ENCODE measurements at places on chromosomes 2 and 18.

GRCh38 chr2:168375195-168375798 lies 80.8 kb upstream of the CERS6 start:
- DNase-seq = no peak

DNA sequence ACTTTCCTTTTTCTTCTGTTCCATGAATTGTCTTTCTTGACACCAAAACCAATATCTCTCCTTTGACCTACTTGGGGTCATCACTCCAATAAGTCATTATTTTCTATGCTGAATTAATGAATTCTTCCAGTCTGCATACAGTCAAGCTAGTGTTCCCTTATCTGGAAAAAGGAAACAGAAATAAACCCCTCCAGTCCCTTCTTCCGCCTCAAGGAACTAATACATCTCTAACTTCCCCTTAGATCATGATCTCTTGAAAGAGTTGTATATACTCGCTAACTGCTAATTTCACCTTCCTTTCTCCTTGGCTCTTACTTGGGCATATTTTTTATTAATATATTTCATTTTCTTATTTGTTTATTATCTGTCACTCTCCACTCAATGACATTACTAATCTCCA lies 7.3 kb upstream of the ARHGAP15 start:
- no peak for DNase-seq

DNA sequence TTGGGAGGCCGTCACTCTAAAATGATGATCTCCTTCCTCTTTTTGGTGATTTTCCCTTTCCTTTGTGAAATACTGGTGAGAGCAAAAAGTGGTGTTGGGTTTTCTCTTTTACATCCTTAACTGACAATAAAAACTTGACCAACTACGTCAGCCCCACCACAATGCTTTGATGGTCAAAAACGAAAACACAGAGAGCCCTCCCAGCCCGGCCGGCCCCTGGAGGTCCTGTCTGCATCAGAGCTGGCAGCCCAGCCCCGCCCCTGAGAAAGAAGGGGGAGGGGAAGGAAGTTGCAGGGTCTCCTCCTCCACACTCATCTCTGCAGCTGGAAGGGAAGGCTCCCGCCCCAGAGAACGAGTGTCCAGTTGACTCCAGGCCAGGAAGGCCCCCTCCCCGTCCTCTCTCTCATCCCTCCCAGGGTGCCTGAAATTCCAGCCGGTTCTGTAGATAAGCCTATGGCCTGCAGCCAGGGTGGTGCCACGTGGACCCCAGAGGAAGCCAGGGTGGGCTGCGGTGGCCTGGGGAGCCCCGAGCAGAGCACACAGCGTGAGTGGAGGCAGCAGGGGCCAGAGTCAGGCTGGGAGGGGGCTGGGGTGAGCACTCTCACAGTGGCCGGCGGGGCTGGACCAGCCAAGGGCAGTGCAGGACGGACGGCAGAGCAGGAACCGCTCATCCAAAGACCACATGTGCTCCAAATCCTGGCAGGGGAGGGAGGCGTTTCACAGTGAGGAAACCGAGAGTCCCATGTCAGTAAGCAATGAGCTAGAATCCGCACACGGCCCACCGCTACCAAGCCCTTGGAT lies 19.8 kb downstream of the BIN1 start:
- DNase-seq = peak; percentile 88

DNA sequence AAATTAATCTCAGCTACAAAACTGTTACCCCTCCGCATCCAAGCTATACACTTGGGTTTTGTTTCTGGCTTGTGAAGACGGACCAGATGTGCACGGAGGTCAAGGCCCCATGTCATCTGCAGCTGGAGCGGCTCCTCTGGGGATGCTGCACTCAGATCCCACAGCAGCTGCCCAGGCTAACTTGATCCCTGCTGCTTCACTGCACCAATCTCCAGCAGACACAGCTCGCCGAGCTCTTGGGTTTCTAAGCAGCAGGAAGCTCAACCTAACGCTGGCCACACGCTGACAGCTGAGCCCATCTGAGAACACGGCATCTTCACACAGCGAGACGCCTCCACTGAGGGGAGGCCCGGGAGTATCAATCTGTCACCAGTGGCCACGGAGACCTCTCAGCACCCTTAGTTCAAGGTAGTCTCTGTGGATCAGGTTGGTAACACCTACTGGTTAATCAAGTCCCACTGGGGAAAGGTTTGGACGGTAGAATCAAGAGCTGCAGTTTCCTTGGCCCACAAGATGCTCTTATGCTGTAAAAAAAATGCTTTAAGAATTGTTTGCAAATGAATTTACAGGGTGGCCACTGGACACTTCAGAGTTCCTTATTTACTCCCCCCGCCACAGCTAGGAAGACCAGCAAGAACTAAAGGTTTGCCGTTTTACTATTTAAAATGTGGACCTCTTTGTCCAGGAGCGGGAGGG lies 67.5 kb downstream of the EMILIN2 start:
- DNase-seq = no peak

Data from IMR-90 (cell line).